Endothelial cell (in vitro differentiated cells): ENCODE measurements at places on chromosomes 4 and X. TPM values are rescaled to one million over a fixed set of nuclear protein-coding genes. Genes with fewer than 3 reads are reported as not detected.

DNA sequence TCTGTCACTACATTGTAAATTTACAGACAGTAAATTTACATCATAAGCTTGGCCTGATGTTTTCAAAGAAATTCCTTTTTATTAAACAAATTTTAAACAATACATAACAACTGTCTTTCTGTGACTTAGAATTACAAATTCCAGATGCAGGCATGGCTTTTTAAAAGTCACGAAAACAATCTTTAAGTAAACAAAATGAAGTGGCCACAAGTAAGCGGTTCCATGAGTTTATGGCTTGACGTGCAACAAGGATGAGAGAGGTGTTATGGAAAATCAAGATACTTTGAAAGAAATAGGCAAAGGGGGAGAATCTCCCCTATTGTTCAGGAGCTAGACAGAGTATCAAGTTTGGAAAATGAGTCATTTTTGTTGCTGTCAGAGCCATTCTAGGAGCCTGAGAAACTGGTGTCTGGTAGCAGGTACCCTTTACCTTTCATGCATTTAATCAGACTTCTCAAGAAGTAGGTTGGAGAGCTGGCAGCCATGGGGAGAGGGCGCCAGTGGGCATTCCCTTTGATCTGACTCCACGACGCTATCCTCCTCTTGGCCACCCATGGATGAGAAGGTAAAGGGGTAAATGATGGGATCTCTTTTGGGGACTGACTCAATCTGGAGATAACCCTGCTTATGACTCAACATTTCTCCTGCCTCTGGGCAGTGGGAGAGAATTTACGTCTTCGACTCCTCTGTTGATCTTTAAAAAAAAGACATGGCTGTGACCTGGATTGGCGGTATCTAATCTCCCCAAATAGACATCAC is 217.2 kb downstream of the SPRY1 start:
- no peak for DNase-seq

- no peak for DNase-seq
Measured at GRCh38 chrX:23662853-23663252, 4.4 kb upstream of the PRDX4 start.

DNA sequence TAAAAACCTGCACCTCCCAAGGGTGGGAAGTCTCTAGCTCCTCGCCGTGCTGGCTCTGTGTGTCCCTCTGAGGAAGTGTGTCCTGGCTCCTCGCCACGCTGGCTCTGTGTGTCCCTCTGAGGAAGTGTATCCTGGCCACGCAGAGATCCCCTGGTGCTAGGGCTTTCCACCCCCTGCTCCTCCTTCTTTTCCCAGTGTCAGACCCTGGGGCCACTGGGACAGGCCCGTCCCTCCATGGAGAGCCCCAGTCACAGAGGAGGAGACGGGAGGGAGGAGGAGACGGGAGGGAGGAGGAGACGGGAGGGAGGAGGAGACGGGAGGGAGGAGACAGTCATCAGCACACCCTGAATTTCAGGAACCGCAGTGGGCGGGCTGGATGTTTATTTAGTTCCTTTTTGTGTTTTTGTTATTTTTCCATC is 53.8 kb upstream of the HGFAC start:
- no peak for DNase-seq

DNA sequence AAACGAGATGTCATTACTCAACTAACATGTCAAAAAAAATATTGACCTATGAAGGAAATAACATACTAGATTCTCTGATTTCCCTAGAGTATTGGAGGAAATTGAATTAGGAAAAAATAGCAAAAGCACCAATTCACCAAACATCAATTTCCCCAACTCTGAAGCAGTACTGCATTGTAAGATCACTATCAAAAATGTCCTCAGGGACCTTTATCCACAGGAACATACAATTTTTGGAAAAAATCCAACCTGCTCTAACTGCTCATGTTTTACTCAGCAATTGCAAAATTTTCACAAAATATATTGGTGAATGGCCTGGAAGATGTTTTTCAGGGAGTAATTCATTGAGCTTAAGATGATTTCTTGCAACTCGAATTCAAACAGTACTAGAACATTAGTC is 239.0 kb upstream of the GIMD1 start:
- DNase-seq, result no peak

GRCh38 chr4:81611221-81611620 is 139.5 kb upstream of the RASGEF1B start:
- DNase-seq, result no peak

The PTTG2 gene
- not detected for total RNA-seq

DNA sequence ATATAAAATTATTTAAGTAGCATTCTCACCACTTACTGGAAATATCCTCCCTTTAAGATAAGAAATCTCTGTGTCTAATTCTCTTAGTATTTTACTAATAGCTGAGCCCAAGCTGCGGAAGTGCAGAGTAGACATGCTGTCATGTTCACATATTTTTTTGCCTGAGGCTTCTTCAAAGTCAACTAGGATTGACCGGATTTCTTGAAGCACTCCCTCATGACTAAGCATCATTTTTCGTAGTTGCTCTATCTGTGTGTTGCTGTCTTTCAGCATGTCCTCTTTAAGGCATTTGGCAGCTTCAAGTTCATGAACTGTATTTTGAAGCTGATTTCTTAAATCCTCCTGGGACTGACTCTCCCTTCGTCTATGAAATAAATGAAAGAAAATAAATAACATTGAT is 36.9 kb downstream of the CCDC158 start:
- no peak for DNase-seq

The TLR2 gene
- total RNA-seq, result not detected

DNA sequence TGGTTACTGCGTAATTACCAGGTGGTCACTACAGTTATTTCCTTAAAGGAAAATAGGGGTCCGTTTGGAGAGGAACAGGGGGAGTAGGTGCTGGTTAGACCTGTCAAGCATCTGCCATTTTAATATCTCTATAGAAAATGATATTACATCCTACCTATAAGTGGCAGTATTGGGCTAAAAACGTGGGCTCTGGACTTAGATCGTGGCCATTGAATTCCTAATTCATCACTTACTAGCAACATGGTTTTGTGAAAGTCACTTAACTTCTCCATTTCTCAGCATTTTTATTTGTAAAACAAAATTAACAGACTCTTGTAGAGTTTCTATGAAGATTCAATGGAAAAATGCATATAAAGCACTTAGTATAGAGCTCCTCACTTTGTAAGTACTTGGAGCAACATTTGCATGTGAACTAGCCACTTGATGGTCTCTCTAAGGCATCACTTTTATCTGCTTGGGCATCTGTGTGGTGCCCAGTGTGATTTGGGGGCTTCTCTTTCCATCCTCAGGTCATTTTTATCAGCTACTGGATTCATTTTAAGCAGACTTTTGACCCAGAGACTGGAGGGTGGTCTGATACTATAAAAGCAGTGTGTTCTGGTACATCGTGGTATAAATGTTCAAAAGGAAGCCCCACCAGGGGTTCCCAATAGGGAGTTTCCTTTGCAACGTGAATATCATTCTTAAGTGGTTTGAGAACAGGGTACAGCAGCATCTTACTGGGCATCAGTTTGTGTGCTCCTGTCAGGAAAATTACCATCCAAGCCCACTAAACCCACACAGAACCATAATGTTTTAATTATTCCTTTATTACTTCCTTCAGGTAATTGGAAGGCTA is 42.7 kb upstream of the RASSF6 start:
- DNase-seq, result no peak

DNA sequence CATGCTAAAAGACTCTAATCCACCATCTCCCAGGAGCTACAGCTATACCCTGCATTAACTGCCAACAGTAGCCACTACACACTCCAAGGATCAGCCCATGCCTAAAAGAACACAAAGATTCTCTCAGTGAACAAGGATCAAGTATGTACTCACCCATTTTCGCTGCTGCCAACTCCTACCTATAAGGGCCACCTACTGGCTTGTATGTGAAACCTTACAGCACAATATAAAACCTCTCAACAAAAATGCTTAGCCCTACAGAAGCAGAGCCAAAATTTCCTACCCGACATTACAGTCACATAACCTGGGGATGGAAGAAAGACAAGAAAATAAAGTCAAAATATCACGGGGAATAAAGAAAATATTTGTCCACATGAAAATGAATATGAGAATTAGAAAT is 562.8 kb upstream of the POU3F4 start:
- no peak for DNase-seq

The LIMCH1 gene
- 257 TPM for total RNA-seq

The XAGE5 gene
- not detected for total RNA-seq

GRCh38 chrX:108464604-108465003 is 25.0 kb downstream of the COL4A5 start:
- no peak for DNase-seq

GRCh38 chr4:100913685-100914084 is 395.9 kb upstream of the EMCN start:
- no peak for DNase-seq

DNA sequence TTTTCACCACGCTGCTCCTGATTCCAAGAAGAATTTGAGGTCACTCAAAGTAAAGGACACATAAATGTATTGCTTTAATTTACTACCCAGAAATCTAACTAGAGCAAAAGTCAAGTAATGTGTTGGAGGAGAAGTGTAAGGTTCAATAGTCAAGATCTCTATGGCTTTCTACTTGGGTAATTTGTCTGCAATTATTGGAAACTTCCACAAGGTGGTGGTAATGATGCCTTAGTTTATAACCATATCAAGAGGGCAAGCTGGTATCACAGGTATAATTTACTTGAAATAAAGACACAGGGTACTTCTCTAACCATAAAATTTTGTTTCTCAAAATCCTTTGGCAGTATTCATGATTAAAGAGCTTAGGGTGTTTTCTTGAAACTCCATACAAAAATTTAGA is 10.2 kb upstream of the GRIA3 start:
- no peak for DNase-seq

DNA sequence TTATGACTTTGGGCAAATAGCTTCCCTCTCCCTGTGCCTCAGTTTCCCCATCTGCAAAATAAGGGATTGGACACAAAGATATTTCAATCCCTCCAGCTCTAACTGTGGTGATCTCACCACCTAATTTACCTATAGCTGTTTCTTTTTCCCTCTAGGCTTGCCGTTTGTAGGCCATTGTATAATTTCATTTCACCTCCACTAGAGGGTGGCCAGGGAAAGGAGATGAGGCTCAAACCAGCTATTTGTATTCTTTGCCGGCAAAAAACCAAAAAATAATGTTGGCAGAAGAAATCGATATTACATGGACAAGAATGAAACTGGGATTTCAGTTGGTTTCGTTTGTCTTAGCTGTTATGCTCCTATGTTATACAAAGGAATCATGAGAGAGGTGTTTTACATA is 36.1 kb upstream of the DOCK11 start:
- DNase-seq, result peak; percentile 4

The SOD3 gene
- 1.6 TPM for total RNA-seq

DNA sequence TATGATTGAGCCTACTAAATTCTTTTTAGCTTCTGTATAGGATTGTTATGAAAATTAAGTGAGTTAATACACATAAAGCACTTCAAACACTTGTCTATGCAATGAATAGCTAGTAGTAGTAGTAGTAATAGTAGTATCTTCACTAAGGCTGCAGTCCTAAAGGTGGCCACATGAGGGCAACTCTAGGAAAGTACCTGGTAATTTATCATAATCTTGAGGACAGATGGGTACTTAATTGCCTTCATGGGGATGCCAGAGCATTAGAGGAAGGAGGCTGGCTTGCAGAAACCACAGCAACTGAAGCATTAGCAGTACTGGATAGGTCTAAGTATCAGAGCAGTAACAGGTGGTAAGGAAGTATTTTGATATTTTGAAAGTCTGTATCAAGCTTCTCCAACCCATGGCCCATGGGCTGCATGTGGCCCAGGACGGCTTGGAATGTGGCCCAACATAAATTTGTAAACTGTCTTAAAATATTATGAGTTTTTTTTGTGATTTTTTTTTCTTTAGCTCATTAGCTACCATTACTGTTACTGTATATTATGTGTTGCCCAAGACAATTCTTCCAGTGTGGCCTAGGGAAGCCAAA is 17.3 kb downstream of the NIPAL1 start:
- peak; percentile 33 for DNase-seq

DNA sequence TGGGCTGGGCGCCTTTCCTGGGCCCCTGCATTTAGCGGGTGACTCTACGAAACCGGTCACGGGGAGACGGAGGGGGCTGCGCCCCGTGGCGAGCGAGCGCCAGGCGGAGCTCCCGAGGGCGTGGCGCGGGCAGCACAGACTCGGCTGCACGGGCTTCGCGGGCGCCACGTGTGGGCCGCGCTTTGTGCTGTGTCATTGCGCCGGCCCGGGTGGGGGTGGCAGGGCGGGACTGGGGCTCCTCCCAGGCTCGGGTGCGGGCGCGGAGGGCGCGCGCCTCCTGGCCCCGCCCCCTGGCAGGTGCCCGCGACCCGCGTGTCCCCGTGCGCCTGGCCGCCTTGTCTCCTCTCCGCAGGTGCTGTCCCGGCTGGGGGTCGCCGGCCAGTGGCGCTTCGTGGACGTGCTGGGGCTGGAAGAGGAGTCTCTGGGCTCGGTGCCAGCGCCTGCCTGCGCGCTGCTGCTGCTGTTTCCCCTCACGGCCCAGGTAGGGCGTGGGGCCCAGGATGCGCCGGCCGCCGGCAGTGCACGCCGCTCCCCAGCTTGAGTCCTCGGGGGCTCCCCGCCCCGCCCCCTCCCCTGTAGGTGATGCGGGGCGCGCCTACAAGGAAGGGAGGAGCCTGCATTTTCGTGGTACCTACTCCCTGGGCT is 651 bp downstream of the UCHL1 start:
- peak; percentile 52 for DNase-seq

The FGFR3 gene
- total RNA-seq, result 1.0 TPM

DNA sequence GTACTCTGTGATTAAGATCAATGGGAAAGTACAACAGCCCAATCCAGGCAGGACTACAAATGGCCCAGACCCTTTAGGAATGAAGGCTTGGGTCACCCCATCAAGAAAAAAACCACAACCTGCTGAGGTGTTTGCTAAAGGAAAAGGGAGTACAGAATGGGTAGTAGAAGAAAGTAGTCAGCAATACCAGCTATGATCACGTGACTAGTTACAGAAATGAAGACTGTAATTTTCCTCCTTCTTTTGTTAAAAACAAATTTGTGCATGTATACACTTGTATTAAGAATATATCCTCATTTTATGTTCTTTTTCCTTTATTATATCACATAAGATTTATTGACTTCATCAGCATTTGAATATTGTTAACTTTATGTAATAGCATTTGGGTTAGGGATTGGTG is 160.1 kb upstream of the TBX22 start:
- no peak for DNase-seq

DNA sequence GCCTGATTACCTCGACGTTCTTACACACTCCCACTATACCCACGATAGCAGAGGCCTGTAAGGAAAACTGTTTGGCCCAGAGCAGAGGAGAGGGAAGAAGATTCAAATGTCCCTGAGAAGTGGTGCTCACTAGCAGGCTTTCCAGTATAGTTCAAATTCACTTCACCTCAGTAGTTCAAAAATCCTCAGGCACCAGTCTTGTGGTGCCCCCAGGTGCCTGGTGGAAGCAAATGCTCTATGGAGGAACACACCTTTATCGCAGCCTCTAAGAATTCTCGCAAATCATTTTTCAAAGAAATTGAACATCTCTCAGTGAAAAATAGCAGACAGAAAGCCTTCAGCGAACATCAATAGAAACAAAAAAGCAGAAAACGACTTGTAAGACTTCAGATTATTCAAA is 12.2 kb upstream of the MTMR1 start:
- DNase-seq, result no peak

DNA sequence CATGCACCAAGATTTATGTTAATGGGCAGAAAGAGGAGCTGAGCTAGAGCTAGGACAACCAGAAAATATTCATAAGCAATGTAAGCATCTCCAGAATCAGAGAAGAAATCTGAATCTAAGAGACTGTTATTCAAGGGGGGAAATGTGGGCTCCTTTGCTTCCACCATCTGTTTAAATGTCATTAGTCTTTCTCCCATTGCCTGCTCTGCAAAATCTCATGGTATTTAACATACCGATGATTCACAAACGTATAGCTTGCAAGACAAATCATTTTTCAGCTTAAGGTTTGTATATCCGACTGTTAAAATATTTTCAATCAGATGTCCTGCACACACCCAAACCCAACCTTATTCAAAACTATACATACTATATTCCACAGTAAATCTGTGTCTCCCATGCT is 133.4 kb upstream of the TACR3 start:
- DNase-seq, result no peak
